ENCODE measurements at places on chromosomes 7 and 10.

GRCh38 chr10:121007264-121007663 lies 156.1 kb downstream of the WDR11 start:
- DNase-seq, result no peak

DNA sequence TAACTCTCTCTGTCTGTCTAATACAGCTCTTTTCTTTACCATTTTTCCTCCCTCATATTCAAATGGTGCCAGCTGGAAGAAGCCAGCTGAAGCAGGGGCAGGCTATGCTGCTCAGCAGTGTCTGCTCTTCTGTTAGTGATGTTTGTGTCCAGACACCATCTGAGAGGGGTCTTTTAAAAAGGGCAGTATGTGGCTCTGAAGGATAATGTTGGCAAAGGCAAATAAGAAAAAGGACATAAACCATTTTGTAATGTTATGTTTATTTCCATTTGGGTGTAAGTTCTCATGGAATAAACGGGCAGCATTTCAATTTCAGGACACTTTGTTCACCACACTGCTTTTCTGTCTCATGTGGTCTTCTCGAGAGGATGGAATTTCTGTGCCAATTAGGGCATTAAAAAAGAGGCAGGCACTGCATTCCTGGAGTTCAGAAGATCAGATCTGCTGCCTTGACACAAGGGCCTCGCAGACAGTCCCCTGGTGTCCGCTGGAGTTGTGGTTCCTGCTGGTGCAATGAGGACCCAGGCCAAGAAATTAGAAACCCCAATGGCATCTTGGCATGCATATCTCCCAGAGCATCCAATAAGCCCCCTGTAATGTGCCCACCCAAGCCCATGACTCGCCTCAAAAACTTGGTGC lies 109.0 kb upstream of the ELMO1 start:
- DNase-seq, result no peak

- DNase-seq, result no peak
Observed at GRCh38 chr7:48245751-48246472, 74.7 kb downstream of the ABCA13 start.

DNA sequence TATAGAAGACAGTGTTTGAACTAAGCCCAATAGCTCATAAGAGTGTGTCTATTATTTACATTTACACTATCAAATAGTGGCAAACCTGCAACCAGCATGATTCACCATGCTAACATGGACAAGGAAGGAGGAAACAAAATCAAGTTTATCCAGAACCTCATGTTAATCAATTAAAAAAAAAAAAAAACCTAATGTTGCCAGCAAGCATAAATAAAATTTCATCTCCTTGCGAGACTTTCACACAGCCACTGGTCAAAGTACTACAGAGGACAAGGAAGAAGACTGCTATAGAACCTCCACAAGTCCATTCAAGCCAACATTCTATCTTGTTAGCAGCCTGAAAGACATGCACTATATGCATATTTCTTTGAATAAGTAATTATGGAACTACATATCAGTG lies 9.7 kb downstream of the TM9SF3 start:
- DNase-seq, result no peak

DNA sequence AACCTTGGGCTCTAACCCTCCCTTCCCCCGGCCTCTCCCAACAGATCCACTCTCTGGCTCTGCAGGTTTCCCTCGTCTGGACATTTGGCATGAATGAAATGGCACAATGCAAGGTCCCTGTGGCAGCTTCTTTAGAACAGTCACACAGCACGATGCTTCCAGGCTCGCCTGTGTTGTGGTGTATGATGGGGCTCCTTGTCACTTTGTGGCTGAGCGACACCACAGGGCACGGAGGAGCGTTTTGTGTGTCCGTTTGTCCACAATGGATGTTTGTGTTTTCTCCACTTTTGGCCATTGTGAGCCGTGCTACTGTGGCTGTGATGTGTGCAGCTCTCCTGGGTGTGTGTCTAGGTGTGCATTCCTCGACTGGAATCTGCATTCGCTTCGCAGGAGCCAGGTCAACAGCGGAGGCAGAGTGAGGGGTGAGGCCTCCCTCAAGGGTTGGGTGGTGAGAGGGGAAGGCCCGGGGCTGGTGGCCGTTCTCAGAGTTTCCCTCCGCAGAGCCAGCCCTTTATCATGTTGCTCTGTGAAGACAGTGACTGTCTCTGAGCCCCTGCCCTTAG lies 22.3 kb upstream of the SHH start:
- no peak for DNase-seq

- no peak for DNase-seq
Observed at GRCh38 chr10:132783165-132783939, 2.6 kb downstream of the NKX6-2 start.

- DNase-seq, result no peak
Observed at GRCh38 chr7:122438006-122438405, 133.5 kb upstream of the FEZF1 start.

GRCh38 chr10:86048973-86049372 lies 317.6 kb downstream of the GRID1 start:
- no peak for DNase-seq

GRCh38 chr10:24950439-24950838 lies 2.0 kb downstream of the PRTFDC1 start:
- no peak for DNase-seq

GRCh38 chr7:102039706-102040105 lies 222.3 kb downstream of the CUX1 start:
- DNase-seq, result no peak

DNA sequence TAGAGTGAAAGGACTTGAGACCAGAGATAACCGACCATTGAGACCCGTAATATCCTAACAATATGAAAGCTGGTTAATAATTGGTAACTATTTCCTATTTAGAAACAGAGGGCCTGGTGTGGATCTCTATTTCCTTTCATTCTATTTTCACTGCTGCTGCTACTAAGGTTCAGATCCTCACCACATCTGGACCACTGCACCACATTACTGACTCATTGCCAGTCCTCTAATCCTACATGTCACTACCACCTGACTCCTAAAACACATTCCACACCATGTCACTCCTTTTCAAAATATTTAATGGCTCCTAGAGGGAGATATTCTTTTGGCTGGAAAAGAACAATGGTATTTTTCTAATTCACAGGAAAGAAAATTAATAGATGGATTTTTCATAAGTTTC lies 6.4 kb downstream of the USP54 start:
- no peak for DNase-seq

DNA sequence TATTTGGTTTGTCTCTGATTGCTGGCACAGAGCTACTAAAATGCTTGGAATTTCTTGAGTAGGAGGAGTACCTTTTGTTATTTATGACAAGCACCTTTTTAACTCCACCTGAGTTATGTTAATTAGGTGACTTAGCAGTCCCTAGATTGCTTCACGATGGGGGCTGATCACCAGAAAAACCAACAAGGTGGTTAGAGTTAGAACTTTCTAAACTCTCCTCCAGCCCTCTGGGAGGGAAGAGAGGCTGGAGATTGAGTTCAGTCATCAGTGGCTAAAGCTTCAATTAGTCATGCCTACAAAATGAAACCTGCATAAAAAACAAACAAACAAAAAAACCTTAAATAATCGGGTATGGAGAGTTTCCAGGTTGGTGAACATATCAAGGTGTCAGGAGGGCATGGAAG lies 23.6 kb upstream of the ING3 start:
- no peak for DNase-seq

DNA sequence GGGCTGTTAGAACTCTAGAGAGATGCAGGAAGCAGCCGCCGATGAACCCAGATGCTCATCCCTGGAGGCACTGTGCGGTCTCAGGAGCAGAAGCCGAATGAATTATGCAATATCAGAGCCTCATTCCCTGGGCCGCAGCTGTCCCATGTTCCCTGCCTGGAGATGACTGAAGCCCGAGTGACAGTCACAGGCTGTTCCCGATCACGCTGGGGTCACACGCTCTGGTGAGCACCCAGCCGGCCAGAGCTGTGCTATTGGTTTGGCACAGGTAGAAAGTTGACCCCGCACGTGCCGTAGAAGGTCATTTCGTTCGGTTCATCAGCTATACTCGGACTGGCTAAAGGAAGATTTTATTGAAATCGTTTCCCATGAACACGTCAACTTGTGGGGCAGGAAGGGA lies 140.5 kb upstream of the SH2B2 start:
- no peak for DNase-seq

Data from activated effector memory CD4-positive, alpha-beta T cell treated with Interleukin-2 at 50 U/mL for 16 hours (primary cell).